ENCODE measurements at places on chromosomes 16 and 17.

DNA sequence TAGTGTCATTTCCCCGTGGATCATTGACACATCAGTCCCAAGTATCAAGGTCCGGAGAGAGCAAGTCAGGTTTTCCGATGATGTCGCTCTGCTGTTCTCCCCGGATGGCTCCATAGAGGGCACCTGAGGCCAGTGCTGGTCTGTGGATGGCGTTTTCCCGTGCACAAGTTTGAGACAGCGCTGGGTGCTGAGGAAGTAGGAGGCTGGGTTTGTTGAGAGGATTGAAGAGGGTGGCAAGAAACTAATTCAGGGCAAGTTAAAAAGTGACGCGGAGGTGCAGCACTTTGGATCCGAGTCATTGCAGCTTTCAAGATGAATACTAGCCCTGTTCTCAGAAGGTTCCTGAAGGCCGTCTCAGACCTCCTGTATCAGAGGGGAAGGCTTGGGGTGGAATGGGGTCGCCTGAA is 7.7 kb downstream of the NUBP1 start:
- DNase-seq = no peak

- peak; percentile 45 for DNase-seq
These were observed 10.2 kb upstream of the STRADA start for GRCh38 chr17:63751806-63752205.

DNA sequence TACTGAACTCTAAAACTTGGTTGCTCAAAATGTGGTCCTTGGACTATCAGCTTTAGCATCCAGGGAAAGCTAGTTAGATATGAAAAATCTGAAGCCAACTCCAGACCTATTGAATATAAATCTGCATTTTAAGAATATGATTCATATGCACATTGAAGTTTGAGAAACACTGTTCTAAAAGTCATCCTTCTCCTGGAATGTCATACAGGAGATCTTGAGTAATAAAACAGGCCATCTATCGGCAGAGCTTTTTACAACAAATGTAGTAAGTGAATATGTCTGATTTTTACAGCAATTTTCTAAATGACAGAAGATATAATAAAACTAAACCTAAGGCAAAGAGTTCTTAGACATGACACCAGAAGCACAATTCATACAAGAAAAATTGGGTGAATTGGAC is 140.4 kb downstream of the PMP22 start:
- no peak for DNase-seq

GRCh38 chr16:85909932-85910853 is 11.2 kb downstream of the IRF8 start:
- no peak for DNase-seq

- DNase-seq = no peak
These were observed 80.3 kb upstream of the LHX1 start for GRCh38 chr17:36856903-36857381.

DNA sequence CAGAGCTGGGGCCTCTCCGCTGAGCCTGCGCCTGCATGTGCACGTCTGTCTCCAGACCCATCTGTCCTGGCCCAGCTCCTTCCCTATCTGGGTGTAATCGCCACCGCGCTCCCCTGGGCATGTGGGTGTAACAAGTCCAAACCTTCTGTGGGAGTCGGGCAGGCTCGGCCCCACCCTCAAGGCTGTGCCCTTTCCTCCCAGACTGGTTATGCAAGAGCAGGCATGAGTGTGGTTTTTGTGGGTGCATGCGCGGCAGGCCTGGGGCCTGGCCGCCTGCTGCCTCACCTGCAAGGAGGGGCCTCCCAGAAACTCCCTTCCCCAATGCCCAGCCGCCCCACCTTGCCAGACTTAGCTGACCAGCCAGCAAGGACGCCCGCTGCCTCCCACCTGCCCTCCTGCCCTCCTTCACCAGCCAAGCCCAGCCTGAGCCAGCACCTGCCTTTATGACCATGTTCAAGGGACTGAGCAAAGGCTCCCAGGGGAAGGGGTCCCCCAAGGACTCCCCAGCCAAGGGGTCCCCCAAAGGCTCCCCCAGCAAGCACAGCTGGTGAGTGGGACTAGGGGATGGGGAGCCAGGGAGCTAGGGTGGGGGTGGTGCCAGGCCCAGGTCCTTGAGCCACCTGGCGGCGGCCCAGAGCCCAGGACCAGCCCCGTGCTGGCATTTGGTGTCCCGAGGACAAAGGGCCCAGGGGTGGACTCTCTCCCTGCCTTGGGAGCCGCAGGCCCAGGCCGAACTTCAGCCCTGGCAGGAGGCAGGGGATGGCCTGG is at the start of gene EVPLL:
TSS of gene EVPLL (plus strand) at position 342 of the 768 bp plus-strand sequence. CDS start 3,160 bp downstream, outside the sequence.
- DNase-seq = no peak

GRCh38 chr17:48441231-48441711 is 11.3 kb upstream of the SKAP1 start:
- DNase-seq = no peak

- no peak for DNase-seq
These were observed 67.8 kb downstream of the MAF start for GRCh38 chr16:79532785-79533184.

DNA sequence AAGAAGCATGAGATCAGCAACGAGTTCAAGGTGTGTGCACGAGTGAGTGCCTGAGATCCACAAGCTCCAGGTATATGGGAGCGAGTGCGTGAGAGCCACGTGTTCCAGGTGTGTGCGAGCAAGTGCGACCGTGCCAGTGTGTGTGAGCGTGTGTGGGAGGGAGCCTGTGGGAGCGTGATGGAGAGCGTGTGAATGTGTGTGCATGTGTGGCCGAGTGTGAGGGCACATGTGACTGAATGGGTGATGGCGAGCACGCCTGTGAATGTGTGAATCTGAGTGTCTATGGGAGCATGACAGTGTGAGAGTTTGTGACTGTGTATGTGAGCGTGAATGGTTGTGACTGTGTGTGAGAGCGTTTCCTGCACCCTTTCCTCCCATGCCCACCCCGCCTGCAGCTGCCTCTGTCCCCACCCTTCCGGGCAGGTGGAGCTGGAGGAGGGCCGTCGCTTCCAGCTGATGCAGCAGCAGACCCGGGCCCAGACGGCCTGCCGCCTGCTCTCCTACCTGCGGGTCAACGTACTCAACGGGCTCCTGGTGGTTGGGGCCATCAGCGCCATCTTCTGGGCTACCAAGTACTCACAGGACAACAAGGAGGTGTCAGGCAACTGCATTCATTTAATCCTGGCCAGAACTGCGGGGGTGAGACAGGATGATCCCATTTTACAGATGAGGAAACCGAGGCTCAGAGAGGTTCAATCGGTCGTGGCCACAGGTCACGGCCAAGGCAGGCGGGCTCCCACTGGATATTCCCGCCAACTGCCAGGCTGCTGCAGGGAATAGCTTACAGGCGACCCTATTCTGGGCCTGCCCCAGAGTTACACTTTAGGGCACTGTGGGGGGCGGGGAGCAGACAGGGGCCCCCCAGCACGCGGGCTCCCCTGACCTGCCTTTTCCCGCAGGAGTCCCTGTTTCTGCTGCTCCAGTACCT is 3.7 kb downstream of the TMC8 start:
- DNase-seq = peak; percentile 32

Data from cardiac fibroblast (primary cell).